ENCODE measurements at places on chromosomes 6 and 20.

DNA sequence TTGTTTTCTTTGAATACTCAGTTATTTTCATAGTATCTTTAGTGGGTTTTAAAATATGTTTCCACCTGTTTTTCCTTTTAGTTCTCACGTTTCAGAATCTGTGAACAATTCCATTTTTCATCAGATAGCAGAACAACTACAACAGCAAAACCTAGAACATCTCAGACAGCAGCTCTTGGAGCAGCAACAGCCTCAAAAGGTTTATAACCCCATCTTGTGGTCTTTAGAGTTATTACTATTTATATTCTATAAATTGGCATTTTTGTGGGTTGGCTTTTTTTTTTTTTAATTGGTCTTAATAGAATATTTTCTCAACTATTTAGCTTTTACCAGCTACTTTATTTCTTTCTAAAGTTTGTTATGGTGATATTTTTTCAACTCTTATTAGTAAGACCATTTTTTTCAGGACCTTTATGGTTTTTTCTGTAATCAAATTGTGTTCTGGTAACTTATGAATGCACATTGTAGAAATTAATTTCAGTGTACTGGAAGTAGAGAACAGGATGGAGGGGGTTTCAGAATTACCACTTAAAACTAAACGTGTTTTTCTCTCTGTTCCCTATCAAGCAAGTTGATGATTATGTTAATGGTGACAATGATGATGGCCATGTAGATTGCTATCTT lies 72.2 kb downstream of the SCAF8 start:
- no peak for DNase-seq

DNA sequence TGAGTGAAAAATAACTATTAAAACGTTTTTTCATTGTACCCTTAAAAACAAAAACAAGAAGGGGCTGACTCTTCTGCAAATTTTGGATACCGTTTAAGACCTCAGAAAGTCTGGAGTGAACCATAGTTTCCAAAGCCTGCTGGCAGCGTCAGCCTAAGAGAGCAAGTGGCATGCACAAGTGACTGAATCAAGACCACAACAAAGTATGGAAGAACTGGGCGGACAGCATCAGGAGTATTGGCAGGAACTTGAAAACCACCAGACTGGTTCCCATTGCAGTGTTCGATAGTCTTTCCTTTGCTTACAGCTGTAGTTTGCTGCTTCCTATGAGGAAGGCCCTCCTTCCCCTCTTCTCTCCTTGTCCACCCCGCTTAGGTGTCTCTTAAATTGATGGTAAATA lies 33.7 kb upstream of the MYLIP start:
- DNase-seq = no peak

DNA sequence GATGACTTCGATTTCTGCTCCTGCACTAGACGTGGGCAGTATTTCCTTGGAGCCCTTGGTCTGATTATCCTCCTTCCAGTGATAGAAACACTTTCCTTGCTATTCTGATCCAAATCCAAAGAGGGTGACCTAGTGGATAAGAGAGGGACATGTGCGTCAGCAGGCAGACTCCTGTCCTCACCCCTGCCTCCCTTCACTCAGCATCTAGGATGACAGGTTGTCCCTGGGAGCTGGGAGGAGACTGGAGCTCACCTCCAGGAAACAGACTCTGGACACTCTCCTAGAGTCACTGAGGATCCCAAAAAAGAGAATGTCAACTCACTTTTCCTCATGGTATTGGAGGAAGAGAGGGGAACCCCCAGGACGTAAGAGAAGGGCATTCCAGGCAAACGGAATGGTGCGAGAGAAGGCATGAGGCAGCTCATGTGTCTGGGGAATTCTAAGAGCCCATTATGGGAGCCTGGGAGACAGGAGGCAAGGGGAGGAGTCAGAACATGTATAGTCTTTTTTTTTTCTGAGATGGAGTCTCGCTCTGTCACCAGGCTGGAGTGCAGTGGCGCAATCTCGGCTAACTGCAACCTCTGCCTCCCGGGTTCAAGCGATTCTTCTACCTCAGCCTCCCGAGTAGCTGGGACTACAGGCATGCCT lies 2.2 kb downstream of the C20orf173 start:
- DNase-seq = no peak

GRCh38 chr6:158503846-158504245 lies 56.0 kb upstream of the TMEM181 start:
- no peak for DNase-seq

DNA sequence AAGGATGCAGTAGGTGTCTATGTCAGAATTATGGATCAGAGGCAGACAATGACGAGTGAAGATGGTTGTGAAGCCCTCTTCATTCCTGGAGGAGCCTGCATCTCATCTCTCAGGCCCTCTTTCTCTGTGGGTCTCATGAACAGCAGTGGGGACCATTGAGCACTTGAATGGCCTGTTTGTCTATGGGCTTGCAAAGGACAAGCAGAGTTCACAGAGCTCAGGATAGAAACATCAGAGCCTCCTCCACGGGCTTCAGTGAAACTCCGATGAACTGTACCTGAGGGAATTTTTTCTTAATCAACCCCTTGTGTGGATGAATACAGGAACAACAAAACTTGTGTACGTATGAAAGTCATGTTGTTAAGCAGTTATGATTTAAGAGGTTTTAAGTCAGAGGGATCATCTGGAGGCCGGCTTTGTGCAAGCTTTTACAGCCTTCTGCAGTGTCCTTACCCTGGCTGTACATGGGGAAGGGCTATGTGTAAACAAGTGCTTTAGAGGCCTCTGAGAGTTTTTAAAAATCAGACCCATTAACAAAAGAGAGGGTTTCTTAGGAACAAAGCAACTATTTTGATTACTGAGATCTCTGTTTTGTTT lies 29.7 kb upstream of the PI16 start:
- no peak for DNase-seq

- no peak for DNase-seq
These were observed 22.7 kb downstream of the RAMACL start for GRCh38 chr6:166563805-166564204.

GRCh38 chr6:63372951-63373533 lies 53.3 kb upstream of the LGSN start:
- DNase-seq = no peak

- DNase-seq = no peak
These were observed 16.6 kb downstream of the B4GALT5 start for GRCh38 chr20:49697071-49697470.

Data from T-helper 1 cell (primary cell).